ENCODE measurements at places on chromosomes 7 and 10.

GRCh38 chr7:2042650-2043049 is 190.1 kb downstream of the MAD1L1 start:
- DNase-seq: no peak

DNA sequence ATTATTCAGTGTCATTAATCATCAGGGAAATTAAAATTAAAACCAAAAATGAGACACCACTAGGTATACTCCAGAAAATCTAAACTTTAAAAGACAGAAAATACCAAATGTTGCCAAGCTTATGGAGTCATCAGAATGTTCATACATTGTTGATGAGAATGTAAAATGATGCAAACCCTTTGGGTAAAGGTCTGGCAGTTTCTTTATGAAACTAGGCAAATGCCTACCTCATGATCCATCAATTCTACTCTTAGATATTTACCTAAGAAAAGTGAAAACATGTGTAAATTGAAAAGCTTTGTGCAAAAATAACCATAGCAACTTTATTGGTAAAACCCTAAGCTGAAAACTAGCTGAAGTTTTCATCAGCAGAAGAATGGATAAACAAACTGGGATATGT is 329.5 kb upstream of the MEOX2 start:
- DNase-seq: no peak

GRCh38 chr7:77679608-77680007 is 16.7 kb upstream of the RSBN1L start:
- no peak for DNase-seq

DNA sequence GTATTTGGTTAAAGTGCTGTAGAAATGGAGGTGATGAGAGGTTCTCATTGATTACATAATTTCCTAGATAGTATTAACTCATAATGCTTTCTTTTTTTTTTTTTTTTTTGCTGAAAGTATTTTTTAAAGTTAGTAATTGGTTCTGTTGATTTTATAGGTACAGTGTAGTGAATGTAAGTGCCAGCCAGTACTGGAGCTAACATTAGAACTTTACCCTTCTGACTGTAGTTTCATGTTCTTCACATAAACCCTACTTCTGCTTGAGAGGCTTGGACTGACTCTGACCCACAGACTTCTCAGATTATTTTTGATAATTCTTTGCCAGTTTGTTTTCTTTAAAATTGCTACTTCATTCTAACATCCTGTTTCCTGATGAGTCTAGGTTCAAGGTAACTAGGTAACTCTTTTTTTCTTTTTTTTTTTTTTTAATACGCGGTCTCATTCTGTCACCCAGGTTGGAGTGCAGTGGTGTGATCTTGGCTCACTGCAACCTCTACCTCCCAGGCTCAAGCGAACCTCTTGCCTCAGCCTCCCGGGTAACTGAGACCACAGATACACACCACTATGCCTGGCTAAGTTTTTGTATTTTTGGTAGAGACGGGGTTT is 92.2 kb upstream of the OIT3 start:
- DNase-seq: no peak

GRCh38 chr7:90216080-90216674 is 4.6 kb downstream of the STEAP2 start:
- DNase-seq: no peak

GRCh38 chr10:82383350-82383749 is 508.4 kb downstream of the NRG3 start:
- DNase-seq: no peak

Measured in GM10248 (cell line).